Globus pallidus (tissue), 1 donor: ENCODE measurements at places on chromosomes 4 and X.
A peak's percentile ranks its signal among the peaks of the same experiment; 100 is the strongest.

- no peak for DNase-seq
Measured at GRCh38 chr4:114673306-114673705, 74.7 kb downstream of the UGT8 start.

- DNase-seq = no peak
Measured at GRCh38 chr4:17526695-17527477, 11.9 kb downstream of the CLRN2 start.

- no peak for DNase-seq
Measured at GRCh38 chr4:123705419-123705818, 308.8 kb downstream of the SPRY1 start.

GRCh38 chr4:74503580-74503979, 58.6 kb downstream of the AREG start:
- DNase-seq = no peak

DNA sequence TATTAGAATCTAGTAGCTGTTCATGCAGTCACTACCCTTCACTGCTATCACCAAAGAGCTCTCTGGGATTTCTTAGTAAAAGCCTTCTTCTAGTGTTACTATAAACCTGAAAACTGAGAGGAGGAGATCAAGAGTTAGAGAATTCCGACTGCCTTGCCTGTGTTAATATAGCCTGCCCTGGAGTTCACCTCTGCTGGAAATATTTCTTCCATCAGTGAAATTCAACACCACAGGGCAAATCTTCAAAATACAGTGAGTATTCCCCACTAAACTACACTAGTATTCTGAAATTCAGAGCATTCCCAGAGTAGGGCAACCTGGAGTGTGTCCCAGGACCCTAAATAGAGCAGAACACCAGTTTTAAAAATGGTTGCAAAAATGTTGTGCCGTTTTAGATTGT, 301.1 kb downstream of the ARHGAP24 start:
- no peak for DNase-seq

DNA sequence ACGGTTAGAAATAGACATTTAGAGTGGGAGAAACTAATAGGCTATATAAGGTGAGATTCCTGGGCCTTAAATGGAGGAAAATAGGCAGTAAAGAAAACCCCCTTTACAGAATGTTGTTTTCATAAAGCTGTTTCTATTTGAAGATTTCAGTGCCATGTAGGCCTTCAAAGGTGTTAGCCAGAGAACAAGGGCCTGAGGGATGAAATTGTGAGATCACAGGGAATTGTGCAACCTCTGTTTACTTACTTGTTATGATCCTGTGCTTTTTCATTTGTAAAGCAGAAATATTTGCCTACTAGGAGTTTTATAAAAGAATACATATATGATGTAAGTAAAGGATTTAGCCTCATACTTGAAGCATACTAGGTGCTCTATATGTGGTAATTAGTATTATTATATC, 272.9 kb upstream of the ARX start:
- no peak for DNase-seq

DNA sequence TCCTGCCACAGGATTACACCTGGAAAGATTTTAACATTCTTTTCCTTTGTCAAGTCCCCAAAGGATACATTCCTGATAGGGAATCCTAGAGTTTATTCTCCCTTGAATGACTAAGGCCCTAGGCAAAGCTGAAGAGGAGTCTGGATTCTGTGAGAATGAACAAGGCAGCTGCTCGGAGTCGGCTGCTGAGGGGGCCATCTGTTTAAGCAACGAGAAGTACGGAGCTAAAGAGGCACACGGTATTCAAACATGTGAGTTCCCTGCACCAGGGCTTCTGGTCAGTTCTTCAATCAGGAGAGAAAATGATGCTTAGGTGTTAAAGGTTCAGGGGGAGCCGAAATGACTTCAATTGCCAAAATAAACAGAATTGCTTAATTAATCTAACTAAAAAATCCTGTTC, 97.6 kb downstream of the MGST2 start:
- DNase-seq = no peak

DNA sequence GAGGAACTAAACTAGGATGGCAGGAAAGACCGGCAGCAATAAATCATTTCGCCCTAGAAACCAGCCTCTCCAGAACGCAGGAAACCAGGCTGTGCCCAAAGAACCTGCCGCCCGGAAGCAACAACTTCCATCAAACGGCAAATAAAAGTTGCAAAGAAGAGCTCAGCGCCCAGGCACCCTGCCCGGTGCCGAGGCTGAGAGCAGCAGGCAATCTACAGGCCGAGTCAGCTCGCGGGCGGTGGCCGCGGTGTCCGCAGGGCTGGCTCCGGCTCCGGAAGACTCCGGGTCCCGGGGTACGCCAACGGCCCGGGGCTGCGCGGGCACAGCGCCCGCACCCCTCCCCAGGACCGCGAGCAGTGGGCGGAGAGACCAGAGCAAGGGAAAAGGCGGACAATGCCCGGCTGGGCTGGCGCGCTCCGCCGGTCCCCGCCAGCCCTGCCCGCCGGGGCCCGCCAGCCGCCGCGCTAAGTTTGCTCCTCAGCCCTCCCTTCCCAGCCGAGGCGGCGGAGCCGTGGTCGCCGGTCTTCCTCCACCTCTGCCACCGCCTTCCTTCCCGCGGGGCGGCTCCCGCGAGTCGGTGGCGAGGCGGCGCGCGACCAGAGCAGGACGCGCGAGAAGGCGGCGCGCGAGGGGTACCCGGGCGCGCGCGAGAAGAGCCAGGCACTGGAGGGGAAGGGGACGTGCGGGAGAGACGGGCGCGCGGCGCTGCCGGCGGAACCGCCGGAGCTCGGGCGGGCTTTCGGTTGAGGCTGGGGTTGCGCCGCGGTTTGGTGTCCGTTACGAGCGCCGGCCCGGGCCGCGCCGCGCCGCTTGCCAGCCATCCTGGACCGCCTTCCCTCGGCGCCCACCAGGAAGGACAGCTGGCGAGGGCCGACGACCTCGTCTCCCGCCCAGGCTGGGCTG, 733 bp downstream of the FRYL start:
- DNase-seq = peak; percentile 63

- DNase-seq = peak; percentile 82
Measured at GRCh38 chr4:123599920-123600810, 203.6 kb downstream of the SPRY1 start.
